HEK293T (cell line): ENCODE measurements at places on chromosomes 16 and 17.

DNA sequence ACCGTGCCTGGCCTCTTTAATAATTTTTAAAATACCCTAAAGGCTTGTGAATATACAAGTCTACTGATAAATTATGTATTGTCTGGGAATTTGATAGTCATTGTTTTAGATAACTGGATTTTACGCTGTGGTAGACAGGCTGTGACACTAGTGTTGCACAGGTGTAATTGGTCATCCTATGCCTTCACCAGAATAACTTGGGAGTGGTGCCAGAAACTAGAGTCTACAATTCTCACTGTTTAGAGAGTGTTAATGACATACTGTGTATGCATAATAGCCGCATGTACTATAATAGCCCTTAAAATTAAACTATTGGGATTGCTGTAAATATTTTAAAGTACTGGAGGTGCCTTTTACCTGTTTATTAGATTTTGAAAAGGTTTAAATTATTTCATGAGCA is 11.4 kb downstream of the CNEP1R1 start:
- DNase-seq, result no peak

DNA sequence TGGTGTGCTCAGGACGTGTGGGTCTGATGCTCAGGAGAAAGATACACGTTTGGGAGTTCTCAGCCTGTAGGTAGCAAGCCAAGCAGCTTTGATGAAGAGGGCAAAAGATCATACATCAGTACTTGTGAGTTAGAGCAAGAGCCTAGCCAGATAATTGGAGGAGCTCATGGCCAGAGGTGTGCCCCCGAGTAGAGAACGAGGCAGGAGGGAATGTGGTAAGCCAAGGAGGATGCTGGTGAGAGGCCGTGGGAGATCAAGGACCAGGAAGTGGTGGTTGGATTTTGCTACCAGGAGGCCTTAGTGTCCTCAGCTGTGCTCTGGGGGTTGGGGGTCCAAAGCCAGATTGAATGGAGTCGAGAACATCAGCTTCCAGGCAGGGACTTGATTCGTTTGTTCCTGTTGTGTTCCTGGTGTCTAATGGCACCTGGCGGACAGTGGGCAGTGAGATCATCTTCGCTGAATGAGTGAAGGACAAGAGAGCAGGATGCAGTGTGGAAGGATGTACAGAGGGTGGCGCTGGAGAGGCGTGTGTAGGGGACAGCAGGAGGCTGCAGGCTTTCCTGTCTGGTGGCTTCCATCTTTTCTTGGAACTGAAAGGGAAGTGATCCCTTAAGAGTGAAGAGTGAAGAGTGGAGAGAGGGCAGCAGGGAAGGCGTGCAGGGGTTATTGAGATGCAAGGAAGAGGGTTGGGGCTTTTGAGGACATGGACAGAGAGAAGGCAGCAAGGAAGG is 11.6 kb downstream of the FBXL19 start:
- peak; percentile 83 for DNase-seq

DNA sequence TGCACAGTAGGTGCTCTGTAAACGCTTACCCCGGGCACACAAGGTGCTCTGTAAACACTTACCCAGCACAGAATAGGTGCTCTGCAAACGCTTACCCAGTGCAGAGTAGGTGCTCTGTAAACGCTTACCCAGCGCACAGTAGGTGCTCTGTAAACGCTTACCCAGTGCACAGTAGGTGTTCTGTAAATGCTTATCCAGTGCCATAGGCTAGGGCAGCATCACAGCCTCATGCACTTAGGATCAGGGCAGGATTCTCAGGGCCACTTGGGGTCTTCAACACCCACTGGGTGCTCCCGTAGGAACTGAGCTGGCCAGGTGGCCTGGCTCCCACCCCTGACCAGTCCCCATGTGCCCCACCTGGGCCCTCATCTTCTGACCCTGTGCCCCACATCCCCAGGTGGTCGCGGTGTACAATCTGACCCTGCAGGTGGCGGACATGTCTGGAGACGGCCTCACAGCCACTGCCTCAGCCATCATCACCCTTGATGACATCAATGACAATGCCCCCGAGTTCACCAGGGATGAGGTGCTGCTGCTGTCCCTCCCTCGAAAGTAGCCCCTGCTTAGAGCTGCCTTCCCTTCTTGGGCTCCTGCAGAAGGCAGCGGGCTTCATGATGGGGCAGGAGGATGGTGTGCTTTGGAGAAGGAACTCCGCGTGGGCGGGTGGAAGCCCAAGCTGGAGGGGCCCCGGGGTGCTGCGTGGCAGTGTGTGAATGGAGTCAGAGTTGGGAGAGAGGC is 13.1 kb downstream of the SLC22A31 start:
- no peak for DNase-seq

GRCh38 chr17:1260086-1260769 is 10.0 kb upstream of the BHLHA9 start:
- DNase-seq, result no peak

GRCh38 chr17:16406742-16407674 is 8.4 kb upstream of the TRPV2 start:
- no peak for DNase-seq

DNA sequence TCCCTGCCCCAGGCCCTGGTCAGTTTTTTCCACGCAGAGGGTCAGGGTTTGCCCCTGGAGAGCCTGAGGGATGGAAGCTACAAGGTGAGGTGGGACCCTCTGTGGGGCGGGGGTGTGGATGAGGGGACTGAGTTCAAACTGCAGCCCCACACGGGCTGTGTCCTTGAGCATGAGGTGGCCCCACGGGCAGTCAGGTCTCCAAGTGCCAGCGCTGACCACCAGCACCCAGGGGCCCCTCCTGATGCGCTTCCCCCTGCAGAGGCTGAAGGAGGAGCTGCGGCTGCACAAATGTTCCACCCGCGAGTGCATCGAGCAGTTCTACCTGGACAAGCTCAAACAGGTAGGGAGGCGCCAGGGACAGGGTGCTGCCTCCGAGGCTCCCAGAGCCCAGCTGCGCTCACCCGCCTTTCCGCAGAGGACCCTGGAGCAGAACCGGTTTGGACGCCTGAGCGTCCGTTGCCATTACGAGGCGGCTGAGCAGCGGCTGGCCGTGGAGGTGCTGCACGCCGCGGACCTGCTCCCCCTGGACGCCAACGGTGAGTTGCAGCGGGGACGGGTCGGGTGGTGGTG is 4.3 kb downstream of the TSR3 start:
- DNase-seq, result no peak

DNA sequence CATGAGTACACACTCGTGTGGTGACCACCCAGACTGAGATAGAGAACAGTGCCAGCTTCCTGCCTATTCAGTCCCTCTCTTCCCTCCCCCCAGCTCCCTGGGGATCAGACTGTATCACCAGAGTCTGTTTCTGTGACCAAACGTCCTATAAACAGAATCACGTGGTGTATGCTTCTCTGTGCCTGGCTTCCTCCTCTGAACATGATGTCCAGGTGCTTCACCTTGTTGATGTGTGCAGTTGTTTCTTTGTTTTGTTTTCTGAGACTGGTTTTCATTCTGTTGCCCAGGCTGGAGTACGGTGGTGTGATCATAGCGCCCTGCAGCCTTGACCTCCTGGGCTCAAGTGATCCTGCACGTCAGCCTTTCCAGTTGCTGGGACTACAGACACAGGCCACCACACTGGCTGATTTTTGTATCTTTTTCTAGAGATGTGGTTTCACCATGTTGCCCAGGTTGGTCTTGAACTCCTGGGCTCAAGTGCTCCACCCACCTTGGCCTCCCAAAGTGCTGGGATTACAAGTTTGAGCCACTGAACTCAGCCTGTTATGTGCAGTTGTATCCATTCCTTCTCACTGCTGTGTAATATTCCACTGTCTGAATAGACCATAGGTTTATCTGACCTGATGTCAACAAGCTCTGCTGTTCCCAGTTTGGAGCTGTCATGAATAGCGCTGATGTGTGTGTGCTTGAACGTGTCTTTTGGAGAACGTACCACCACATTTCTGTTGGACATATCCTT is 28.9 kb upstream of the PRM1 start:
- no peak for DNase-seq

GRCh38 chr17:62619417-62620155 is 7.9 kb upstream of the MRC2 start:
- no peak for DNase-seq

GRCh38 chr16:5580296-5580695 is 482.7 kb upstream of the EEF2KMT start:
- no peak for DNase-seq

DNA sequence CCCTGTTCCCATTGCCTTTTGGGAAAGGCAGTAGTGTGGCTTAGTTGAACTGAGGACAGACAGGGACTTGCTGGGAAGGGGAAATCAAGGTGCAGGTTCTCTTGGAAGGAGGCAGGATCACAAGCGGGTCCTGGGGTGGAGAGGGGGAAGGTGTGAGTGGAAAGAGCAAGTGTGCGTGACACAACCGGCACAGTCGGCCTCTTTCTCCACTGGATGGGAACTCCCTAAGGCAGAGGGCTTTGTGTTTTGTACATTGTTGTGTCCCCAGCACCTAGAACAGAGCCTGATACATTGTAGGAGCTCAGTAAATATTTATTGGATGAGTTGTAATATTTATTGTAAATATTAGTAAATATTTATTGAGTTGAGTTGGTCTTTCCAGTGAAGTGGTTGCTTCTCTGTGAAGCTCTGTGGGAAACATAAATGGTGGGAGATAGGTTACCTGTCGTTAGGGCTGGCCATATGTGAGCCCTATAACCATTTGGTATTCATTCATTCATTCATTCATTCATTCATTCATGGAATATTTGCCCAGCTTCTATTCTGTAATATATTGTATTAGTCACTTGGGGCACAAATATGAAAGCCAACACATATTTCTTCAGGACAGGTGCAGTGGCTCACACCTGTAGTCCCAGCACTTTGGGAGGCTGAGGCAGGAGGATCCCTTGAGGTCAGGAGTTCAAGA is 34.0 kb downstream of the SMARCE1 start:
- no peak for DNase-seq

GRCh38 chr17:49698005-49698404 is 9.8 kb downstream of the SLC35B1 start:
- DNase-seq, result no peak

GRCh38 chr16:4184038-4184702 is 57.7 kb downstream of the SRL start:
- no peak for DNase-seq

DNA sequence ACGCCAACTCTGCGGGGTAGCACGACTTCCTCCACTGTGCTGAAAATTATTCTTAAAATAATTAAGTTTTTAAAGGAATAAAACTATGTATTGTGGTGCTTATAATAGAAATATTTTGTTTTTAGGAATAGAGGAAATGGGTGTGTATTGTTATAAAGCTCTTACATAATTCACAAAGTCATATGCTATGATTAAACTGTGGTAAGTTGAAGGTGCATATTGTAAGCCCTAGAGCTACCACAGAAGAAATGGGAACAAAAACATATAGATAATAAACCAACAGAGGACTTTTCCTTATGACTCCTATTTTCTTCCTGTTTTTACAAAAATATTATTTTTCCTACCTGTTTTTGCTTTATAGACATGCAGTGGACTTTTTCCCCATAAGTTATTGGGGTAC is 4.3 kb upstream of the SLFN11 start:
- DNase-seq, result no peak

- no peak for DNase-seq
These were observed 31.3 kb downstream of the PLCG2 start for GRCh38 chr16:81810361-81810760.

- no peak for DNase-seq
These were observed 133.4 kb downstream of the SPACA3 start for GRCh38 chr17:33124871-33125551.

- no peak for DNase-seq
These were observed 49.6 kb upstream of the SIAH1 start for GRCh38 chr16:48434653-48435317.

- DNase-seq, result no peak
These were observed 113.5 kb downstream of the CLEC16A start for GRCh38 chr16:11057711-11058345.

- peak; percentile 50 for DNase-seq
These were observed 112.1 kb downstream of the UTP18 start for GRCh38 chr17:51372345-51373004.

DNA sequence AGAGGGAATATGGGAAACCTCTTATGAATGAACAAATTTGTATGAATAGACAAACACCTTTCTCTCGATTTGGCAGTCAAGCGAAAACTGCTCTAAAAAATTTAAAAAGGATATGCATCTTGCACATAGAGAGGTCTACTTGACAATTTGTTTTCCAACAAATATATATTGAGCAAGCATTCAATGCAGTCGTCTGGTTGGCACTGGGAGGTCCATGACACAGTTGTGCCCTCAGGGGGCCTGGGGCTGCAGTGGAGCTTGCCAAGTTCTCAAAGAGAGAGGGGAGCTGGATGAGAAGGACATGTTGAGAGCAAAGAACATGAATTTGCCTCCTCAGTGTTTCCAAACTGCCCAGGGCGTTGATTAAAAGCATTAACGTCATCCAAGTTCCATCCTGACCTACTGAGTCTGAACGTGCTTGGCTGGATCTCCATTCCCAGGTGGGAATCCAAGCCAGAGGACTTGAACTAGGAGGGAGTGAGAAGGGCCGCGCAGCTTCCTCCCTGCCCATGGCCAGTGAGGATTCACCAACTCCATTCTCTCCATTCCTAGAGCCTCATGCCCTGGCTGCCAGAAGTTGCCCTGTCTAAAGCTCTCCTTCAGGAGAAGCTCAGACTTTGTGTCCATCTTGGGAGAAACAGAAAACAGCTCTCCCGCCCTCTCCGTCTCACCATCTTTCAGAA is 24.5 kb downstream of the TBX2 start:
- no peak for DNase-seq

GRCh38 chr16:75527825-75528299 is 8.0 kb downstream of the CHST5 start:
- no peak for DNase-seq

- peak; percentile 82 for DNase-seq
These were observed 141.1 kb downstream of the RGS9 start for GRCh38 chr17:65278050-65278819.

DNA sequence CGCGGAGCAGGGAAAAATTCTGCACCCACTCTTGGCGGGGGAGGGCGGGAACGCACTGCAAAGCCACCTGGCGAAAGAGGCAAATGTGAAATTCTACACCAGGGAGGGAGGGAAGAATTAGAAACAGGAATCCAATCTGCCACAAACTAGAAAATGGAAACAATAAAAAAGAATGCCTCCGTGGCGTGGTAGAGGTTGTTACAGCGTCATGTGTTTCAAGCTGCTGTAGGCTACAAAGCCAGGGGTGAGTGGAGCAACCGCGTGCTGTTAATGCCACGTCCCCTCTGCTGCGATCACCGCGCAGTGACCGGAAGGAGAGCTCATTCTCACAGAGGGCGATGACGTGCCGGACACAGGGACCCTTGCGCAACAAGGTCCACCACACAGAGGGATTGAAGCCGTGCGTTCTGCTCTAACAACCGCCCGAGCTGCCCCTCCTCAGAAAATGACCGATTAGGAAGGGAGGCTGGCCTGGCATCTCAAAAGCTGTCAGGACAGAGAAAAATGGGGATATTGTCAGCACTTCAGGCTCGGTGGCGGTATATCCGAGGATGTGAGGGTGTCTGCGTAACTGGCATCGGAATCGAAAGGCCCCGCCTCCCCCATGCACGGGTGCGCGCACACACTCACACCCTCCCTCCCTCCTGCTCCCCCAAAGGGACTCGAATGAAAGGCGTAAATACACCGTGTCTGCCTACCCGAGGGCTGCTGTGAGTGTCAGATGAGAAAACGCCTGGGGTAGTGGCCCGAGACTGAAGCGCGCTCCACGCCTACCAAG is 70.8 kb upstream of the TNRC6C start:
- peak; percentile 39 for DNase-seq

- DNase-seq, result peak; percentile 19
These were observed 651 bp downstream of the SHMT1 start for GRCh38 chr17:18362698-18363100.

GRCh38 chr17:49117587-49118230 is 14.9 kb upstream of the B4GALNT2 start:
- no peak for DNase-seq

GRCh38 chr17:41801374-41802271 is 10.1 kb downstream of the P3H4 start:
- peak; percentile 88 for DNase-seq
